NCI-H774 (cell line): ENCODE measurements at places on chromosomes 11 and 22.
A peak's percentile ranks its signal among the peaks of the same experiment; 100 is the strongest.

DNA sequence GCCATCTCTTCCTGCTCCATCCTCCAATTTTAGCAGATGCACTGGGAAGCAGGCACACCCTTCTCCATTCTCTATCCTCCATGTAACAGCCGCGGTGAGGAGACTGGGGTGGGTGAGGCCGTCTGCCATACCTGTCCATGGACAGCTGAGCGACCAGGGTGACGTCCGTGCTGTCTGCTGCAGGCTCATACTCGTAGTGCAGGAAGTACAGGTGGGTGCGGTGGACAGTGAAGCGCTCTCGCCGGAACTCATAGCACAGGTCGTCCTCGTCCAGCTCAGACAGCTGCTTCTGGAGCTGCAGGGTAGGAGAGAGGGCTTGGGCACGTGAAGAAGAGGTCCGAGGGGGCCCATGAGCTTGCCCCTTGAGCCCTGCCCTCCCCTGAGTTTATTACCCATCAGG lies 257.8 kb upstream of the SYN3 start:
- DNase-seq, result no peak

DNA sequence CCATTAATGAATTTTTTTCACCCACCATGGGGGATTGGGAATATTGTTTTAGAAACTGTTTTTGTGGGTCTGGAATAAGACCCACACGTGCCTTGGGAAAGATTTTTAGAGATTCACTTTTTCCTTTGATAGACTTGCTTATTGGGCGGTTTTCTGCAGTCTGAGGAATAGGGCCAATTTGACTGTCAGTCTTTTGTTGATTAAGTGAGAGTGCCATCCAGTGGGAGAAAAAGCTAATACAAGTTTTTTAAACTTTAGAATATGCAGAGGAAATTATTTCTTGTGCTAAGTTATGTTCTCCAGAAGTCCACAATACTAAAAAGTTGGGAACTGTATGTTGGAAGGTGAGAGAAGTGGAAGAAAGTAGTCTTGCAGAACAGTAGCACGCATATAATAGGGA lies 56.1 kb downstream of the PRMT3 start:
- DNase-seq, result no peak

- DNase-seq, result no peak
These were observed 32.6 kb downstream of the PRDM11 start for GRCh38 chr11:45178890-45179671.

- DNase-seq, result no peak
These were observed 119.1 kb downstream of the TBC1D22A start for GRCh38 chr22:46881373-46882118.

GRCh38 chr22:24753914-24754313 lies 20.6 kb downstream of the PIWIL3 start:
- DNase-seq, result no peak

DNA sequence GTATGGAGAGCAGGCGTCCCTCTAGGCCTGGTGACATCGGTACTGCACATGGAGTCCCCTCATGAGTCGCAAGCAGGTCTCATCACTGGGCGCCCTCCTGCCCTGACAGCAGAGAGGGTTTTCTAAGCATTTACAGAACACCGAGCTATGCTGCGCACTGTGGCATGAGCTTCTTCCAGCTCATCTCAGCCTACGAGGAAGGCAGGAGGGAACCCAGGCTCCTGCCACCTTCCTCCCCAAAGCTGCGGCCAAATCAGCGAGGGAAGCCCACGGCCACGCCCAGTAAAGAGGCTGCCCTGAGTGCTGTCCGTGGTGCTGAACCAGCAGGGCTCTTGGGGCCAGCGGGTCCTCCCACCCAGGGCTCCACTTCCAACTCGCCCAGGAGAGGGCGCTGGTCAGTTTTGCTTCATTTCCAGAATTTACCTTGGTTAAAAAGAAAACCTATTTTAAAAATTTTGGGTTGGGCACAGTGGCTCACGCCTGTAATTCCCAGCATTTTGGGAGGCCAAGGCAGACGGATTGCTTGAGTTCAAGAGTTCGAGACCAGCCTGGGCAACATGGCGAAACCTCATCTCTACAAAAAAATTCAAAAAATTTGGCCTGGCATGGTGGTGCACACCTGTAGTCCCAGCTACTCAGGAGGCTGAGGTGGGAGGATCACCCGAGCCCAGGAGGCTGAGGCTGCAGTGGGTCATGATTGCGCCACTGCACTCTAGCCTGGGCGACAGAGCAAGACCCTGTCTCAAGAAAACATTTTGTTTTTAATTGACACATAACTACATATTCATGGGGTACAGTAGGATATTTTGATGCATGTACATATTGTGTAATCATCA lies 34.2 kb downstream of the PHF21B start:
- DNase-seq, result no peak

- peak; percentile 86 for DNase-seq
These were observed 171.0 kb downstream of the NELL1 start for GRCh38 chr11:20840341-20840740.

GRCh38 chr11:121582296-121582695 lies 129.5 kb upstream of the SORL1-AS1 start:
- DNase-seq, result no peak

DNA sequence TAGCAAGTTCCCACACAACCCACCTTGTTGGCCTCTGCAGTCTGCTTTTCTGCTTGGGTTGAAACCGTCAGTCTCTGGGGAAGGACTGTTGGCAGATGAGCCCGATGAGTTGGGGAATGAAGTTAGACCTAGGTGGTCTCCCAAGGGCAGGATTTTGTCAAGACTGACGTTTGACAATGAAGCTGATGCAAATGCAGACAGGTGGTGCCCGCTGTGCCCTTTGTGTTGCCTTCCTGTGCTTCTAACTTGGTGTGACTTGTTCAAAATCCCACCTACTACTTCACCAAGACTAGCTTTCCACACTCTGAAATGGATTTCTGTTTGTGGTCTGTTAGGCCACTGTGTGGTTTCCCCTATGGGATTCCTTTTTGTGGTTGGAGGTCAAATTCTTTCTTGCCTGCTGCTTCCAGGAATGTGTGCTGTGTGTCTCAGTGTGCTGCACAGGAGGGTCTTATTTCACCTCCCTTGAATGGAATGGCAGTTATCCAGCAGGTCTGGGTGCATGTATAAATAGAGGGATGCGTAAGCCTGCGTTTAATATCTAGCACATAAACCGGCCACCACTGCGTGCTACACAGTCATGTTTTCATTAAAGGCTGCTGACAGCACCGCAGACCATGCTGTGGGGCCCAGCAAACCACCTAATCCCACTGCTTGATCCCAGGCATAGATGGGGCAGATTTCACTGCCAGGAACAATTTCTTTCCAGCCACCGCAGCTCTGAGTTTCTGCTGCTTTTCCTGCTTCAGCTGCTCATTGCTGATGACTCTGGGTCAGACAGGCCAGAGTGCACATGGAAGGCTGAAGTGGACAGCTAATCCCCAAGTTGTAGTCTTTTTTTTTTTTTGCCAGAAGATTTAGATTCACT lies 44.8 kb downstream of the ADAMTS8 start:
- no peak for DNase-seq

DNA sequence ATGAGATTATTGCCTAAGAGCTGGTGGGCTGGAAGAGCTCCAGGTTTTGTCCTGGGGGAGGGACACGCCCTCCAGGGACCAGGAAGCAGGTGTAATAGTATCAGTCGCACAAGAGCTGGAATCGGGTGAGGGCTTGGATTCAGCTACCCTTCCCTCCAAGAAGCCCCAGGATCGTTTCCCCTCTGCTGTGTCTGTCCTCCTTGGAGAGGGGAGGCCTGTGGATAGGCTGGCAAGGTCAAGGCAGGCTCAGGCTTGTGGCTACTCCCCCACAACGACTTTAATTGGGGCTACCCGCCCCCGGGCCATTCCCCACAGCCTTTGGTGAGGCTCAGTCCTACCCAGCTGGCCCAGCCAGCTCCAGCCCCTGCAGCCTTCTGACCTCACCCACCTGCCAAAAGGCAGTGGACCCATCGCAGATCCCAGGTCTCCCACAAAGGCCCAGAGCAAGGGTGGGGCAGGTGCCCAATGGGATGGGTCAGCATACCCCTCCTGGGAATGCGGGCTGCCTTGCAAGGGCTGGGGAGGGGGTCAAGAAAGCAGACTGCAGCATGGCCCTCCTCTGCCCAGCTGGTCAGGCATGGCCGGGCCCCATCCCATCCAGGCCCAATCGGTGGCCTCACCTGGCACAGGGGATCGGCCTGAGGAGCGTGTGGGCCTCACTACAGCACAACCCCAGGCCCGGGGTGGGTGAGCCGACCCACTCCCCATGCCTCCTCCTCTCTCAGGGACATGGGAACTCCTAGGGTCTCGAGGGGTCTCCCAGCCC lies 1.0 kb downstream of the CTSD start:
- no peak for DNase-seq

DNA sequence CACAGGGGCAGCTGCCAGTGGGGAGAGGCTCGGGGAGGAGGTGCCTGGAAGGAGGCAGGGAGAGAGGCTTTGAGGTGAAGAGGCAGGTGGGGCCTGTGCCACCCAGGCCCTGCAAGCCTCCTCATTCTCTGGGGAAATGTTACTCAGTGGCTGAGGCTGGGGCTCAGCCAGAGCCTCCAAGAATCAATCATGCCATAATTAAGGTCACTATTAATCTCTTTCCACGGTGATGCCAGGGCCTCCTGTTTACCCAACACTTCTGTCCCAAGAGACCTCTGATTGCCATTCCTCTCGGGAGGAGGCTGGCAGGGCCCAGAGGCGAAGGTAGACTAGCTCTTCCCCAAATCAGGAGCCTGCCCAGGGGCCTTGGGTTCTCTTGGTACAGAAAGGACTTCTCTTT lies 38.4 kb downstream of the GDPD5 start:
- DNase-seq, result no peak

DNA sequence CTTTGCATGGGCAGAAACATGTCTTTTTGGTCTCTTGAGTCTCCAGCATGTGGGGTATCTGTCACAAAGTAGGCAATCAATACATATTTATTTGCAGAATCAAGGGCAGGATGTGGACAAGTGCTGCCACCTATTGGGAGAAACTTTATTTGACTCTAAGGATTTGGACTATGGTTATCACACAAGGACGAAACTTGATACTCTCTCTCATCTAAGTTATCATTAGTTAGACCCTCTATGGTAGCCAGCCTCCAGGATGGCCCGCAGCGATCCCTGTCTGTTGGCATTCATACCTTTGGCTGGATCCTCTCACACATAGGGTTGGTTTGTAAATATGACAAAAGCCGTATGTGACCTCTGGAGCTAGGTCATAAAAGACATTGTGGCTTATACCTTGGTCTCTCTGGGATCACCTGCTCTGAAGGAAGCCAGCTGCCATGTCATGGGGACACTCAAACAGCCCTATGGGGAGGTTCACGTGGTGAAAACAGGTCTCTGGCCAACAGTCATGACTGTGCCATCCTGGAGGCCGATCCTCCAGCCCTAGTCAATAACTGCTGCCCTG lies 1.1 kb upstream of the FBXO7 start:
- DNase-seq, result no peak

DNA sequence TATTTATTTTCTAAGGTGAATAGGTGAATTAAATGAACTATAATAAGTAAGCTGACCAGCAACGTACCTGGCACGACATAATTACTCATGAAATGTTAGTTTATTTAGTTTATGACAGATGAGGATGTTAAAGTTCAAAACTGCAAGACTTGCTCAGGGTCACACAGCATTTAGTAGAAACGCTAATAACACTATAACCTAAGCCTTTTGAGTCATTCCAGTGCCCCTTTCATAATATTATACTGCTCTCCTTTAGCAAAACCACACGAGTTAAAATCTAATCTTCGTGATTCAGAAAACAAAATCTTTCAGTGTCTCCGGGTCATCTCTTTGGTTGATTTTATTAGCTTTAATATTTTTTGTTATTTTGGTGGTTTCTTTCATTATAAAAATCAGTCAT lies 39.6 kb downstream of the BTBD10 start:
- DNase-seq, result no peak

- DNase-seq, result no peak
These were observed 46.9 kb downstream of the SMIM38 start for GRCh38 chr11:69202511-69203221.

- DNase-seq, result no peak
These were observed 40.8 kb downstream of the MAP6 start for GRCh38 chr11:75627906-75628668.

GRCh38 chr11:363948-364761 lies 5.1 kb upstream of the B4GALNT4 start:
- DNase-seq, result peak; percentile 88

GRCh38 chr11:62393061-62393611 lies 25.7 kb upstream of the SCGB1A1 start:
- no peak for DNase-seq
